Stimulated activated CD4-positive, alpha-beta T cell treated with anti-CD3 and anti-CD28 coated beads, TNF-alpha, amount 100 ng/mL, for 1 hour (primary cell): ENCODE measurements at places on chromosomes 3 and 15.

- no peak for DNase-seq
These were observed 1.8 kb downstream of the RBMS3 start for GRCh38 chr3:29282427-29283230.

DNA sequence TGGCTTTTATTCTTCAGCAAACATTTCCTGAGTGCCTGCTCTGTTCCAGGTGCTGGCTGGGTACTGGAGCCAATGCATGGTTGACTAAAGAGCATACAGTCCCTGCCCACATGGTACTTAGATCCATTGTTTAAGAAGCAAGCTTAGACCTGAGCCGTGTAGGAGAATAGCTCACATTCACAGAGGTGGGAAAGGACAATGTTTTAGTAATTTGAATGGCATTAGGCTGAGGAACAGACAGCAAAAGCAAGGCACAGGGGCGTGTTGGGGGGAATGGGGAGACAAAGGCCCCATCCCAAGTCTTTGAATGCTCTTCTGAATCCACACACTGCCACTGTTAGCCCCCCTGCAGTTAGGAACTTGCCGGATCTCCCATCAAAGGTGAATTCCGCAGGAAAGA, 388.2 kb upstream of the RGMA start:
- DNase-seq: no peak

DNA sequence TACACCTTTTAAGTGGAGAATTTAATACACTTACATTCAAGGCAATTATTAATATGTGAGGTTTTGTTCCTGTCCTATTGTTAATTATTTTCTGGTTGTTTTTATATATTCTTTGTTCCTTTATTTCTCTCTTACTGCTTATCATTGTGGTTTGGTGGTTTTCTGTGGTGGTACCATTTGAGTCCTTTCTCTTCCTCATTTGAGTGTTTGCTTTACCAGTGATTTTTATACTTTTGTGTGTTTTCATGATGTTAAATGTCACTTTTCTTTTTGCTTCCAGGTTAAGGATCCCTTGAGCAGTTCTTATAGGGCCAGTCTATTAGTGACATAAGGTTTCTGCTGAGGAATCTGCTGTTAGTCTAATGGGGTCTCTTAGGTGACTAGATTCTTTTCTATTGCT, 116.5 kb downstream of the LRRK1 start:
- DNase-seq: no peak

GRCh38 chr3:50248387-50248786, 12.4 kb downstream of the GNAI2 start:
- no peak for DNase-seq

DNA sequence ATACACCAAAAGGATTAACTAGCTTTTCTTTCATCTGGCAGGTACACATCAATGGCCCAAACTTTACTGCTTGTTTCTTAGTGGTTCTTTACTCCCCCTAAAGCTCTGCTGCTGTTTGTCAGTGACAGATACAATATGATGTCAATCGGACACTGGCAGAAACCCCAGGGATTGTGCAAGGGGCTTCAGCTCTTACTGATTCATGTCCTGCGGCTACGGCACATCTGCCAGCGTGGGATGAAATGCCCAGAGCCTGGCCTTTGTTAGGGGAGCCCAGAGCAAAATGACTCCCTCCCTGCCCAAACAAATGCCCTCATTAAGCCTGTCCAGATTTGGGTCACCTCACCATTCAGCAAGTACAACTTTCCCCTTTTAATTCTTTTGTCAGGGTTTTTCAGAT, 28.3 kb downstream of the SRP14 start:
- no peak for DNase-seq

GRCh38 chr3:157170861-157171260, 10.9 kb upstream of the CCNL1 start:
- DNase-seq: no peak

DNA sequence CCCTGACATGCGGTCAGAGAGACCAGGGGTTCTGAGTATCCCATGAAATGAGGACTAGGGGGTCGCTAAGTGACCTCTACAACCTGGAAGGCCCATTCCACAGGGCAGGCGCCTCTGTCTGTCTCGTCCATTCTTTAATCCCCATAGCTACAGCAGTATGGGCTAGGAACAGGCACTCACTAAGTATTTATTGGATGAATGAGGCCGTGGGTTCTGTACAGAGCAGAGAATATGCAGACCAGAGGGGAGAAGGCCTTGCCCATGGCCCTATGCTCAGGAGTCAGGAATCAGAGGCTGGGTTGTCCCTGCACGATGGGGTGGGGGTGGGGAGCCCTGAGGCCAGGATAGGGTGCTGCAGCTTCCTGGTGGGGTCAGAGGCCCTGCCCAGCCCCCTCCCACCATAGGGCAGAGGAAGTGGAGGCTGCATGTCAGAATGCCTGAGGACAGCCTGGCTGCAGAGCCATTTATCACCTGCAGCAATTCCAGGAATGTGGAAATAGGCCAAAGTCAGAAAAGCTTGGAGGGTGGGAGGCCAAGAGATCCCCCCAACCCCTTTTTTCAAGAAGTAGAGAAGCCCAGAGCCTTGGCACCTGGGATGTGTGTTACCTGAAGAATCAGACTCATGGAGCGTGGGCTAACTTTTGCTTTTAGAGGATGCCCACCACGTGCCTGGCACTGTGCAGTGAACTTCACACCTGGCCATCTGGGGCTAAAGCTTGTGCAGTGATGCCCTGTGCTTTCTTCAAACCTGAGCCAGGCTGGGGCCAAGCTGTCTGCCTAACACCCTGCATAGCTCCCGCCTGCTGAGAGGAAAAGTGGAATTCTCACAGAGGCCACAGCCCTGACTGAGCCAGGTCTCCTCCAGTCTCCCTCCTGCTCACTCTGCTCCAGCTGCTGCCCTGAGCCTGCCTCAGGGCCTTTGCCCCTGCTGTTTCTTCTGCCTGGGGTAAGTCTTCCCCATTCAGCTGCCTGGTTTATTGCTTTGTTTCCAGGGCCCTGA, 109.4 kb downstream of the WNT7A start:
- no peak for DNase-seq

GRCh38 chr3:172751175-172751704, 714 bp downstream of the ECT2 start:
- peak; percentile 4 for DNase-seq

DNA sequence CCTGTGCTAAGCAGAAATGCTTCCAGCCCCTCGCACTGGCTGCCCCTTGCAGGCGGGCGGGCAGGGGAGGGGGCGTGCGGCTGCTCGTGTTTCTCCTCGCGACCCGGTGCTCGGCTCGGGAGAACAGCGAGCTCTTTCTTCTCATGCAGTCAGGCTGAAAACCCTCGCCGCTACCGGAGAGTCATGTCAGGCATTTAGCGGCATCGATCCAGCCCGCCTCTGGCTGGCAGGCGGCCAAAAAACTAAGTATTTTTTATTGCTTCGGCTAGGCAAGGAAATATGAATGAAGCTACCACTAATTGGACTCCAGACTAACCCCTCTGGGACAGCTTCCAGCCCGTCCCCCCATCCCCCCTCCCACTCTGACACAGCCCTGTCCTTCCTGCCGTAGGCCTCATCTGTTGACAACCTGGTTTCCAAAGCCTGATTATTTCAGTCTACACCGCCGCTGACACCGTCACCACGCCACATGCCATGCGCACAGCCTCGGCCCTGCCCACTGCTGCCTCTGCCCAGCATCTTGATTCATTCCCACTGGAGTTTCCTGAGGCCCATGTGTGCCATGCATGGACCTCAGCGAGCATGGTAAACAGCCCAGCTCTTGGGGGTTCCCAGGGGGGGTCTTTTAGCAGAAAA, 35.3 kb downstream of the TLE3 start:
- no peak for DNase-seq

DNA sequence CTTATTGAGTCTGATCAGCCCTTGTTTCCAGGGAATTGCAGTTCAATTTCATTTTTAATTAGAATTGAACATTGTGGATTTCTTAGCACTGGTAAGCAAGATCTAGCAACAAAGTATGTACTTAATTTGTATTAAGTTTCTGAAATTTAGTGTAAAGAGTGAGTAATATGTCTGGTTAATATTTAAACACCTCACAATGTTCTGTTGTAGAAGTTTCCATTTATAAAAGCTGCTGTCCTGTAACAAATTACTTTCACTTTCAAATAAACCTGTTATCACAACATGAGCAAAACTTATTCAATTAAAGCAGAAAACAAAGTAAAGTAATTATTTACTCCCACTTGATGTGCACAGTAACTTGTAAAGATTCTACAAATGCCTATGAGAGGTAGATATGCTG, 448.5 kb downstream of the NAALADL2 start:
- no peak for DNase-seq

GRCh38 chr15:99102332-99103235, 2.3 kb upstream of the SYNM start:
- DNase-seq: no peak

GRCh38 chr3:174294616-174295015, 564.5 kb upstream of the NAALADL2 start:
- no peak for DNase-seq

DNA sequence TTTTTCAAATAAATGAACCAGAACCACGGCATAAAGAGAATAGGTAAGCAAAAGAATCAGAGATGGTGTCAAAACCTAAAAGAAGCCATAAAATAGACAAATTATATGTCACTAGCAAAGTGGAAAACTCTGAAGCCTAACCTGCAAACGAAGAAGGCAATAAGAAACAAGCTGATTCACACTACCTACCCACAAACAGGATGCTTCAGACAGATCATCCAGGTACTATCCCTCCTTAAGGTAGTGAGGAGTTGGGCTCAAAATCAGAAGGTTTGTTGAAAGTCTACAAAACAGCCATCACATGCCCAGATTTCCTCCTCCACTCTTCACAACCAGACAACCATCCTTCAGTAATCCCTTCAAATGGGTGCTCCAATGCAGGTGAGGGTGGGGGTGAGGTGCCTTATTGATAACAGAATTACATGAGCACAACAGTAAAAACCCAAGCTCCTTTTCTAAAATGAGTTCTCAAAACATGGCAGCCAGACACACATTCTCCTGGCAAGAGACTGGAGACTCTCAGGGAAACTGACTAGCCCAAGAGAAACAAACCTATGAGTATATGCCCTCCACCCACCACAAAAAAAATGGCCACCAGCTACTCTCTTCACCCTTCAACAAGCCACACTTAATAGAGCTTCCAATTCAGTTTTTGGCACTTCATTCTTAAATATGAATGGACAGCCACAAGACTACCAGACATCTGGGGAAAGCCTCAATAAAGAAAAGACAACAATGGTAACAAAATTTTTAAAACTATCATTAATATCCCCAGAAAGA, 6.4 kb downstream of the KPNA1 start:
- no peak for DNase-seq

DNA sequence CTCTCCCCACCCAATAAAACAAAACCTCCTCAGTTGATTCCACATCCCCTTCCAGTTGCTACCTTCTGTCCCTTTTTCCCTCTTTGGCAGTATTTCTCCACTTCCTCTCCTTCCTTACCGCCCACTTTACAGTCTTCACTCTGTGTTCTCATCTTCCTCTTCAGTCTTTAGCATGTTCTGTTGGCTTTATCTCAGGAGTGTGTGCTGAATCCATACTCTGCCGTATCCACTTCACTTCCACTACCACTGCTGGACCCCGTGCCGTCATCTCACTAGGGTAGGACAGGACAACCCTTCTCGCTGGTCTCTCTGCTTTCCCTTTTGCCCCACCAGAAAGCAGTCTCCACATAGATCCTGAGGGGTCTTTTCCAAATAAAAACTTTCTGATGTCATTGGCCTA, 74.3 kb downstream of the FNDC3B start:
- no peak for DNase-seq

DNA sequence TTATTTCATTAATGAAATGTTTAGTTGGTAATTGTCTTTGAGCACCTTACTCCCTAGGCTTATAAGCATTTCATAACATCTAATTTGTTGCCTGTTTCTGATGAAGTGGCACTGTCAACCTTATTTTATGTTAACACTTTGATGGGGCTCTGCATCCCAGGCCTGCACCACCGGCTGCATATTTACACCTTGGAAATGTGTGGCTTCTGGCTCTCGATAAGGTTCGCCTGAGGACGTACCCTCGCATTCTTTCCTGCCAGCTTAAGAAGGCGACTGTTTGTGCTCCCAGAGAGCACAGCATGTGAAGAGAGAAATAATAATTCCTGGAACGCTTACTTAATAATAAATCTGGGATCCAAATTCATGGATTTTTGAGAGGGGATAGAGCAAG, 763.3 kb upstream of the CFAP20DC start:
- no peak for DNase-seq

- peak; percentile 68 for DNase-seq
These were observed 192.6 kb upstream of the LYSMD4 start for GRCh38 chr15:99925661-99926461.

- no peak for DNase-seq
These were observed 40.6 kb downstream of the PRICKLE2 start for GRCh38 chr3:64184621-64185020.

GRCh38 chr3:46361408-46362283, 7.7 kb downstream of the CCR2 start:
- DNase-seq: no peak

- DNase-seq: no peak
These were observed 54.1 kb downstream of the LEO1 start for GRCh38 chr15:51917493-51917892.

GRCh38 chr3:4720316-4721075, 227.3 kb downstream of the ITPR1 start:
- DNase-seq: no peak

DNA sequence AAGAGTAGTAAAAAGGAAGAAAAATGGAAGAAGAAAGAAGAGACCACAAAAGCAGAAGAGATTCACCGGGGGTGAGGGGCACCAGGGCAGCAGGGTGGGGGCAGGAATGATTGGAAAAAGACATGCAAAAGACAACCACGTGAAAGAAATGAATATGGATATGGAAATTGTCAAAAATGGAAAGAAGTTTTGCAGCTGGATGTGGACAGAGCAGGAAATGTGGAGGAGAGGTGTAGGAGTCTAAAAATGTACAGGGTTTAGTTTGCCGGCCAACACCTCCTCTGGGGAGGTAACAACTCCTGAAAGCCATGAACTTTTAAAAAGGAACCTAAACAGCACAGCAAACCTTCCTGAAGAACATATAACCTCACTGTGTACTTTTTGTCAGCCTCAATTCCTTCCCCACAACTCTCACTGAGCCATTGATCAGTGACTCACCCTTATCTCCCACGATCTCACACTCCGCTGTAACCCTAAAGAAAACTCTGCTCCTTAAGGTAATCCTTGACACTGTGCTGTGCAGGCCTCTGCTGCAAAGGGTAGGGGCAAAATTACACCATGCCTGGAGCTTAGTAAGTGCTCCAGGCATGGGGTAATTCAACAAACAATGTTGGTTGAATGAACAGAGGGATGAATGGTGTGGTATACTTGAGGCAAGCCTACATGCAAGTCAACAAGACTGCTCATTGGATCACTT, 100.2 kb upstream of the BOC start:
- no peak for DNase-seq

DNA sequence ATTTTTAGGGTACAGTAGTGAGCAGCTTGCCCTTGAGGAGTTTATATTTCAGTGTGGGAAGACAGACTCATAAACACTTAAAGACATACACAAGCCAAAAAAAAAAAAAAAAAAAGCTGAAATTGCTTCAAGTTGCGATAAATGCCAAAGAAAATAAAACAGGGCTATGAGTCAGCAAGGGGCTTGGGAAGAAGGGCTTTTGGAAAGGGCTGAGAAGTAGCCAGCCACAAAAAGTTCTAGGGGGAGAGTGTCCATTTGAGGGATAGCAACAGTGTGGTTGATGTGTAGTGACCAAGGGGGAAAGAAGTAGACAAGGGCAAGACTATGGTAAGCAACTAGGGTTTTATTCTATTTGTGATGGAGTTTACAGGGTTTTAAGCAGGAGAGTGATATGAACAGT, 185.5 kb downstream of the ADAMTS9 start:
- no peak for DNase-seq

GRCh38 chr15:47778263-47778770, 61.0 kb downstream of the SEMA6D start:
- no peak for DNase-seq

- no peak for DNase-seq
These were observed 36.6 kb upstream of the MAGI1 start for GRCh38 chr3:66075281-66075680.
